ENCODE measurements at places on chromosomes 4 and X.

- DNase-seq, result no peak
Observed at GRCh38 chrX:23919706-23920320, 12.0 kb downstream of the CXorf58 start.

DNA sequence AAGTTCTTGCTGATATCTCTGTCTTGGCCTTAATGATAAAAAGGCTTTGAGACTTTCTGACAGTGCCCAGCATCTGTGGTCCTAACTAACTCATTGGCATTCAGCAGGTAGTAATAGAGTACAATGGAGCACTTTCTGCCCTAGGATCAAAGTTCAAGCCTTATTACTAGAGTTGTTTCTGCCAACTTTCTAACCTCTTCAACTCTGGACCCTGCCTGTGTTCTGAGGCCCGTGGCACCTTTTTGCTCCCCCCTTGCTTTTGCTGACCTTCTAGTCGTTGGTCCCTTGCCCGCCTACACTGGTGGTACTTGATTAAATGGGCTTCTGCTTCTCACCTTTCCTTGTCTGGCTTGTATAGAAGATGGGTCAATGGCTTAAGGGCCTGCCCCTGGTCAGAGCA lies 126.3 kb downstream of the PPARGC1A start:
- no peak for DNase-seq

DNA sequence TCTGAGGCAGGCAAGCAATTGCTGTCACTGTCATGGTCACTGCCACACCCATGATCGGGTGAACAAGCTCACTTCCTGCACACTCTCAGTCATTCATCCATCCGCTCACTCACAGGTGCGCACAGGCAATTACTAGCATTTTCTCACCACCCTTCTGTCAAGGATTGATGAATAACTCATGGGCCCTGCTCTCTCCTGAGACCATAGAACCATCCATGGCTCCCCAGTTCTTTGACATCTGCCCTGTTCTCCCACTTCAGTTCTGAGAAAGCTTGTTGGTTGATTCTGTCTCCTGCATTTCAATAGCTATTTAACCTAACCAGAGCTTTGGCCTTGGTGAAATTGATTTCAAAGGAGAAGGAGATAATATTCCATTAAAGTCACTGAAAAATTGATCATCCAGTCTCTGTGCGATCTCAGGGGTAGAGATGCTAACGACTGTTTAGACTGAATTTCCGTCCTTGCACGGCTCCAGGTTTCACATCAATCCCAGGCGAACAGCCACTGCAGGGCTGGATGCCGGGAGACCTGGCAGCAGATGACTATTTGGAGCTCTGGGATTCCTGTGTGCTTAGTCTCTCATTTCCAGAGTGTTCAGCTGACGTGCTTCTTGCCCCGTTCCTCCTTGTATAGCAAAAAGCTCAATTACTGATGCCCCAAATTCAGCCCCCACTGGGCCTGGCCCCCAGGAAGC lies 36.9 kb upstream of the ADRA2C start:
- no peak for DNase-seq

DNA sequence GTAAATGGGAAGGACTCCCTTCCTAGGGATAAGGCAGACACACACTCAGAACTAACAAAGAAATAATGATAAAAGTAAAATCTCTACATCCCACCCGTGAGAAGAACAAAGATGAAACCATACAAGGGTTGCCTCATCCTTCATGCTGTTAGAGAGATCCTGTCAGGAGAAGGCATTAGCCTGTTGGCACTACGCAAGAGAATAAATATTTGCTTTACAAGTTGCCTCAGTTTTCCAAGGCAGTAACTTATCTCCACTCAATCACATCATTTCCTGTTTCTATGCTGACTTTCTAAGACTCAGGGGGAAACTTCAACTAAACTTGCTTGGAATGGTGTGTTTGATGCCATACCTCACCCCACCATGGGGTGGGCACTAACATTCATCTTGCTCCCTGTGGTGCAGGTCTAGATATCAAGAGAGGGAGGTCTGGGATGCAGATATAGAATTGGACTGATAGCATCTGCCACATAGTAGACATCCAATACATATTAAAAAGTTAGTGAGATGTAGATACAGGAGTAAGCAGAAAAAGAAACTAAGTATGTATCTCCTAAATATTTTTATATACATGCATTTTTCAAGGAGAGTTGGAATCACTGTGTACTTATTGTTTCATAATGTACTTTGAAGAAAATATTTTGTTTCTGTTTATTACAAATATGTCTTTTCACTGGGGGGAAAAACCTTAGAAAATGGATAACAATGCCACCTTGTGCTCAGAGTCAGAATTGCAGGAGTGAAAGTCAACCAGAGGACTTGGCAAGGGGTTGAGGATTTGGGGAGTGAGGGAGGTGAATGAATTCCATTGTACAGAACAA lies 57.2 kb upstream of the BEX4 start:
- DNase-seq, result no peak

Measured in SHP77 treated with DMSO at 0.1 percent for 48 hours (cell line).